ENCODE measurements at places on chromosomes 3 and 15.

- DNase-seq = no peak
Measured at GRCh38 chr3:159902546-159903314, 85.9 kb upstream of the IL12A start.

DNA sequence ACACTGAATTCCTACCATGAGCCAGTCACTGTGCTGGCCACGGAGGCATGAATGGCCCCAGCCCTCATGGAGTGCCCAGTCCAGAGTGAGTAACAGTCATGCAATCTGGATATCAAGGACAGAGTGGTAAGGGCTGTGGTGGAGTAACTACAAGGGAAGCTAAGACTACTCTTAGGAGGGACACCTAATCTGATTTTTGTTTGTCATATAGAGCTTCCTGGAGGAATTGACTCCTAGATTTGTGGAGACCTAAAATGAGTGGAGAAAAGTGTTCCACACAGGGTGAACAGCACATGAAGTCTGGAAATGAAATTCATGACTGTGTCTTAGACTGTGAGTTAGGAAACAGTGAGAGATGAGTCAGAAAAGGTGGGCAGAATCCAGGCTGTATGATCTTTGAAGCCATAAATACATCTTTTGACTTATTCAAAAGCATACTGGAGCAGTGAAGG, 219.9 kb downstream of the NFKBIZ start:
- no peak for DNase-seq

DNA sequence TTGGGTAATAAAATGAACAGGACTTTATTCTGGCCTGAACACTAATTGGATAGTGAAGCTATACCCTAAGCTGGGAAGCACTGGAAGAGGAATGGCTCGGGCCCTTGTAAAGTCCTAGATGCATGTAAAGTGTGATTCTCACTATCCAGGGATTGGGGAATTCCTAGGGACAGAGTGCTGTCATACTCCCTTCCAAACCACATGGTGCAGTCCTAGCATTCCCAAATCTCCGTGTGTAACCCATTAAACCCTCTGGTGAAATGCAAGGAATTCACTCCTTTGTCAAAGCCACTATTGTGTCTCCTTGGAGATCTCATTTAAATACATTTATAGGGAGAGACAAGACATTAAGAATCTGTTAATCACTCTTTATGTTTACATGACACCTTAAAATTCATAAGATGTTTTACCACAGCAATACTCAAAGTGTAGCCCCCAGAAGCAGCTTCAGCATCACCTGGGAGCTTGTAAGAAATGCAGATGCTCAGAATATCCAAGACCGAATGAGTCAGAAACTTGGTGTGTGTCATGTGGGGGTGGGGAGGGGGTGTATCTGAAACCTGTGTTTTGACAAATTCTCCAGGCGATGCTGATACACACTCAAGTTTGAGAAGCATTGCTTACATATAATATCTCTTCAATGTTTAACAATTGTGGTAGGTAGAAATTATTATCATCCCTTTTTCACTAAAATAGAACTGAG, 121.8 kb upstream of the NPHP3 start:
- no peak for DNase-seq

- no peak for DNase-seq
Measured at GRCh38 chr3:193870376-193871219, 265.4 kb upstream of the HES1 start.

DNA sequence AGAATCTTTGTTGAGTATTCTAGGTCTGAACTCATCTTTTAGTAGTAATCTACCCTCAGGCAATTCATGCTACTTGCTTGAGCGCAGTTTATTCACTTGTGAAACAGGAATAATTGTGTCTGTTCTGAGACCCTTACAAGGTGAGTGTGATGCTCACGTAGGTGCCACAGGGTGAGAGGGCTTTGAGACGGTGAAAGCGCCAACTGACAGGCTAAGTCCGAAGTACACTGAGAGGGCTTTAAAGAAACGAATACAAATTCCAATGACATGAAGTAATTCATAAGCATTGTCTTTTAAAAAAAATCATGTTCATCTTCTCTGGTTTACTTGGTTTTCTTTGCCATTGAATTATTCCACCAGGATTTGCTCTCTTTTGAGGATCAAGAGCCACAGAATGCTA, 393.7 kb upstream of the RGMA start:
- no peak for DNase-seq

DNA sequence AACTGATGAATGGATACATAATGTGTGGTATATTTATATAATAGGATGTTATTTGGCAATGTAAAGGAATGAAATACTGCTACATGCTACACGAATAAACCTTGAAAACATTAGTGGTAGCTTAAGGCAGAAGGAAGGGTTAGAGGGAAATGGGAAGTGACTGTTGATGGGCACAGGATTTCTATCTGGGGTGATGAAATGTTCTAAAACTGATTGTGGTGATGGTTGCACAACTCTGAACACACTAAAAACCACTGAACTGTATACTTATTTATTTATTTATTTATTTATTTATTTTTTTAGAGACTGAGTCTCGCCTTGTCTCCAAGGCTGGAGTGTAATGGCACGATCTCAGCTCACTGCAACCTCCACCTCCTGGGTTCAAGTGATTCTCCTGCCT, 24.8 kb upstream of the SHISA5 start:
- no peak for DNase-seq

- DNase-seq = no peak
Measured at GRCh38 chr3:10437995-10438901, 67.1 kb downstream of the ATP2B2 start.

GRCh38 chr15:35958021-35958420, 412.1 kb upstream of the DPH6 start:
- DNase-seq = no peak

DNA sequence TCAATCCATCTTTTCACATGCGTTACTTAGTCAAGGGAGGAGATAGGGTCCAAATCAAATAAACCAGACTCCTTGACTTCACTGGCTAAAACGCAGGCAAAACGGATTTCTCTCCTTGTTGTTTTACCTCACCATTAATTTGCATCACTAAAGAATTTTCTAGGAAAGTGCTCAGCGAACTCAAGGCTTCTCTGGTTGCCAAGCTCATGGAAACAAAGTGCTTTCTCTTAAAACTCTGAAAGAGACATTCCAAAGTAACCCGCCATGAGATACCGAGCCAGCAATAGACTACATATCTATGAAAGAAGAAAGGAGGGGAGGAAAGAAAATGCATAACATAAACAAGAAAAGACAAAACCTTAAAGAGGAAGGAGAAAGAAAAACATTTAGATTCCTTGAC, 211.7 kb upstream of the WNT5A start:
- no peak for DNase-seq

DNA sequence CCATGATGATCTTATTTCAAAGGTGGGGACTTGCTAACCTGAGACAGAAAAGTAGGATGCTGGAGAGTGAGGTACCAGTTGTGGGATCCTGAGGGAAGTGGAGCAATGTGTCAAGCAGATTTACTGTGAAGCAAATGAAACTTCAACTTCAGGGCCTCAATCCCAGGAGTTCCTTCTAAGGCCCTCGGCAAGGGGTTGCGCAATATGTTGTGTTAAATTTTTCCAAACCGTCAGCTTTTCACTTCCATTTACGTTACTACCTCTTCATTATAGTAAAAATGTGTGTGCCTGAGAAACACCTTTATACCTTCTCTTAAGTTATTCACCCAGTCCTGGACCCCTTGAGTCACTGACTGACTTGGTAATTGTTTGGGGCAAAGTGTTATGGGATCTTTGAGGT, 42.5 kb upstream of the KCNH8 start:
- DNase-seq = no peak

DNA sequence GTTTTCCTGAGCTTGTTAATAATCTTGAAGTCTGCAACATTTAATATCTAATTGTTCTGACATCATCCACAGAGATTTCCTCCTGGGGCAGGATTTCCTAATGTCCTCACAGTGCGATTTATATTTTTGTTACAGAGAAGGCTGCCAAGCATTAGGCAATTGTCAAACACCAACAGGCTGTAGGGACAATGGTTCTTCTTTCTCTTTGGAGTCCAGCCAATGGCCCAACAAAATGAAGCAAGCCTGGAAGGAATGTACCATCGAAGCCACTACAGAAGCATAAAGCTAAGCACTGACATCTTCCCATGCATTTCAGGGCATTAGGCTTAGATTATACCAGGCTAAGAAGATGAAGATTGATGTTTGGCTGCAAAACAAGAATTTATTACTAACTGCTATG, 173.0 kb upstream of the FRMD4B start:
- no peak for DNase-seq

GRCh38 chr3:184769382-184770170, 42.4 kb upstream of the VPS8 start:
- DNase-seq = no peak

- DNase-seq = no peak
Measured at GRCh38 chr3:39144095-39144747, 9.2 kb downstream of the CSRNP1 start.

GRCh38 chr15:78061963-78062427, 15.5 kb downstream of the TBC1D2B start:
- no peak for DNase-seq

- no peak for DNase-seq
Measured at GRCh38 chr15:63978511-63979261, 67.6 kb downstream of the DAPK2 start.

- no peak for DNase-seq
Measured at GRCh38 chr15:38709196-38709595, 144.6 kb upstream of the RASGRP1 start.

- no peak for DNase-seq
Measured at GRCh38 chr3:26652164-26652563, 29.6 kb downstream of the LRRC3B start.

DNA sequence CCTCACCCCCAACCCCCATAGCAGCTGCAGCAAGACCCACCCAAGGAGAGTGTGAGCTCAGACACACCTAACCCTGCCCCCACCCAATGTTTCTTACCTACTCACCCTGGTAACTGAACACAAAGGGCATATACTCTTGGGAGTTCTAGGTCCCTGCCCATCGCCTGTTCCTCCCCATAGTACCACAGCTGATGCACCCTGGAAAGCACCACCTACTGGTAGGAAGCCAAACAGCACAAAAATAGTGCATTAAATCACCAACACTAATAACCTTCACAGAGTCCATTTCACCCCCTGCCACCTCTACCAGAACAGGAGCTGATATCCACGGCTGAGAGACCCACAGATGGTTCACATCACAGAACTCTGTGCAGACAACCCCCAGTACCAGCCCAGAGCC, 245.2 kb downstream of the EFHB start:
- DNase-seq = no peak
